ENCODE measurements at places on chromosomes 7 and 10. TPM values are rescaled to one million over a fixed set of nuclear protein-coding genes. Genes with fewer than 3 reads are reported as not detected.

DNA sequence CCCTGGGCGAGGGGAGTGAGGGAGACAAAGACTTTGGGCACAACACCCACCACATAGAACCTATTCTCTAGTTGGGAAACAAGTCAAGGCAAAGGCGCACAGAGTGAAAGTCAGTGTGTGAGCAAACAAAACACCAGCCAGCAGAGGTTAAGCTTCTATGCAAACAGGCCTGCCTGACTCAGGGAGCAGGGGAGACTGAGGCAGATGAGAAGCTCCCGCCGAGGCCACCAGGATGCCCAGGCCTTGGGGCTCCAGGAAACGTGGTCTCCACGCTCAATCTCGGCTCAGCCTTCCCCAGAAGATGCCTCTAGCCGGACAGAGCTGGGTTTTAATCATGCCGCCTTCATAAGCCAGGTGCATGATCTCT is 74.1 kb upstream of the KCNMA1 start:
- ATAC-seq: no peak

Gene FOXI2
- total RNA-seq: 0.13 TPM

DNA sequence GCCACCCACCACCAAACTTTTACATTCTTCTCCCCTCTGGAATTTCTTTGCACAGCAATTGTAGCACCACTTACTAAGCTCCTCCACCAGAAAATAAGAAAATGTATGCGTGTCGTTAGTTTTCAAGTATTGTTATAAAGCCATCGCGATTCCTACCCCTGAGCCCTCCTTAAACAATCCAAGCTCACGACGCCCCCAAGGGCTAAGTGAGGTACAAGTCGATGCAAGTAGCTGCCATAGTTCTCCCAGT is 1.3 kb downstream of the FRAT2 start:
- ATAC-seq: no peak

Gene APBB1IP
- total RNA-seq: 6.9 TPM

Gene BZW2
- 76.2 TPM for total RNA-seq

GRCh38 chr7:2621948-2622640 is 9.7 kb upstream of the TTYH3 start:
- ATAC-seq: no peak

GRCh38 chr7:135117096-135117495 is 30.8 kb upstream of the TMEM140 start:
- ATAC-seq: no peak

Gene CLRN3
- not detected for total RNA-seq

Gene TMEM213
- not detected for total RNA-seq

GRCh38 chr10:78474743-78475142 is 441.1 kb downstream of the RPS24 start:
- ATAC-seq: no peak

DNA sequence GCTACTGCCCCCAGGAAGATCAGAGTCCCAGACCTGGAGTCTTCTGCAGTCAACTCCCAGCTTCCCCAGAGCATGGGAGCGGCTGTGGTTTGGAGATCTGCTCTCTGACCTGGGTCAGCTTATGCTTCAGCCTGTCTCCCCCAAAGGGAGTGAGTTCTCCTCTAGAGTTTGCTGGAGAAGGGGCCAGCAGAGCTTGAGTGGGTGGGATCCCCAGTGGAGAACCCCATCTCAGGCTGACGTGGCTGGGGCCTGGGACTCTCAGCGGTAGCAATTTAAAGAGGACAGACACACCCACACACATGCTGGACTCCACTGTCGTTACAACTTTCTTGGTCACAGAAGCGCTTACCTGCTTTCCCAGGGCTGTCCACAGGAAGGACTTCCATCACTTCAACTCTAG is 6.3 kb downstream of the UNC5B start:
- no peak for ATAC-seq

GRCh38 chr10:33882996-33883395 is 548.5 kb upstream of the NRP1 start:
- ATAC-seq: no peak

Gene UBN2
- 18.5 TPM for total RNA-seq

- no peak for ATAC-seq
Measured at GRCh38 chr7:117896339-117896738, 23.1 kb upstream of the CTTNBP2 start.

Gene POU6F2
- total RNA-seq: not detected

GRCh38 chr7:28986028-28986764 is 28.1 kb upstream of the TRIL start:
- no peak for ATAC-seq

DNA sequence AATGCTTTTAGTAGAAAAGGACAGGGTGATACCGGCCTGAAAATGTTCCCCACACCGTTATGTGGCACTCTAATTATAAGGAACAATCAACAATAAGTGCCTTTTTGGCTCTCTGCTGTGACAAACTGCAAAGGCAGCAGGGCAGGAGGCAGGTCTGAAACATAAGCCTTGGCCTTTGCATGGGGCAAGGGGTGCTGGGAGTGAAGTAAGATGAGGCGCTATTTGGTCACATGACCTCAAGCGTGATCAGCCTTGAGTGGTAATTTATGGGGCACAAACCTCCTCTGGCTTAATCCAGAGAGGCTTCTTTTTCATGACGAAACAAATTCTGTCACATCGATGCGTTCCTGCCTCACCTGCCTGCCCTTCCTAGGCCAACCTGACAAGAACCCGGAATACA is 202.7 kb downstream of the TAX1BP1 start:
- ATAC-seq: no peak

GRCh38 chr10:64075604-64076003 is 554.4 kb downstream of the REEP3 start:
- ATAC-seq: no peak

GRCh38 chr7:116447436-116447835 is 52.1 kb upstream of the CAV2 start:
- no peak for ATAC-seq

DNA sequence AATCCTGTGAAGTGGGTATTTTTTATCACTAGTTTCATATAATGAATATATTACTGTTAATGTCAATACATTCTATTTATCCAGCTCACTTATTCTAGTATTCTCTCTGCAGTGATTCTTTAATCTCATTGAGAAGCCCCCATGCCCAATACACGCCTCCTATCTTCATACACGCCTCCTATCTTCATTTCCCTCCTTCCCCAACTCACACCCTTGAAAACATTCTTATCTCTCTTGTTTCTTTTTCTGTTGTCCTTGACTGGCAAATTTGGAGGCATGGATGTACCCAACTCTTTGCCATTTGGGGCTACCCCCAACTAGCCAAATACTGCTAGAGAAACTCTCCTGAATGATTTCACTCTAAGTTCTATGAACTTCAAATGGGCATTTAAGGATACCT is 40.5 kb downstream of the ST8SIA6 start:
- ATAC-seq: no peak

- no peak for ATAC-seq
Measured at GRCh38 chr10:48774416-48775205, 89.9 kb downstream of the WDFY4 start.

Gene LDB3
- total RNA-seq: 15.5 TPM

DNA sequence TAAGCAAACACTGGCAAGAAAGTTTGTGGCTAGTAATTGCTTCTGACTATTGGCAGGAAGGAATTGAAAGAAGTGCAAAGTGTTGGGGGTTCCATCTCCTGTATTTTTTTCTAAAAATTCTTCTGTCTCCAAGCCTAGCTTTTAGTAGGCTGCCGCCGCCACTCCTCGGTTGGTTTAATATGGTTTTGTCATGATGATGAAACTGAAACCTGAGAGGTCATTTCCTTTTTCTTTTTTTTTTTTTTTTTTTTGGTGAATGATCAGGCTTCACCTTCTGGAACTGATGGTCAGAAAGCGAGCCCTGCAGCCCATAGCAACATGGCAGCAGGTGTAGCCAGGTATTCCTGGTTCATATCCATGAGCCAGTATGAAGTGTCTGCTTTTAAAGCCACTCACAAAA is 75.3 kb upstream of the AGBL3 start:
- no peak for ATAC-seq

DNA sequence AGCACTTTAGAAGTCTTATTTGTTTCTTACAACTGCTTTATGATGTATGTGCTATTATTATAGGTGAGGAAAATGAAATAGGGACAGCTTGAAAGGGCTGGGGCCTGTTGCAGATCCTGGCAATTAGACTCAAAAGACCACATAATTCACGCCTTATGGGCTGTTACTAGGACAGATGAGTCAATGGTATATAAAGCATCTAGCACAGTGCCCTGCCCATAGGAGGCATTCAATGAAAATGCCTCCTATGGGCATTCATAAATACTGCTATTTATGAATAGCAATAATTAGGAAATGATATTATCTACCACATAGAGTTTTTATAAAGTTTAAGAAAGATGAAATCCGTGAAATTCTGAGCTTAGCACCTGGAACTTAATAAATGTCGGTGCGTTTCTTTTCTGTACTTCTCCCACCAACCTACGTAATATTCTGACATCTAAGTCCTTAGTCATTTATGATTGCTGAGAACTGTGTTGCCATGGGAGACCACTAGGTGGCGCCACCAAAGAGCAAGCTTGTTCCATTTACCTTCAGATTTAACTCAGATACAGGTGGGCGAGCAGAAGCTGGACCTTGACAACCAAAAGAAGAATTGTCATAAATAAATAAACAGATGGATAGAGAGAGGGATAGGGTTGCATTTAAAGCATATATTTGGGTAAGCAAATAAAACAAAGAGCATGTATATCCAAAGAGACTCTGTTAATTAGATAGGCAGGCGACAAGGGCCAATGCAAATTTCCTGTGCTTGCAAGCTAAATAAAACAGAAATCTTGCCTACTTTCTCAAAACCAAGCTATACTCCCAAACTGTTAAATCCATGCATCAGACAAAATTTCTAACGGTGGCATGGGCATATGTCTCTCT is 699.9 kb downstream of the INHBA start:
- ATAC-seq: no peak

Gene OR2A5
- total RNA-seq: not detected

Gene CCDC172
- not detected for total RNA-seq

- no peak for ATAC-seq
Measured at GRCh38 chr7:27064159-27064558, 31.6 kb downstream of the HOXA1 start.

DNA sequence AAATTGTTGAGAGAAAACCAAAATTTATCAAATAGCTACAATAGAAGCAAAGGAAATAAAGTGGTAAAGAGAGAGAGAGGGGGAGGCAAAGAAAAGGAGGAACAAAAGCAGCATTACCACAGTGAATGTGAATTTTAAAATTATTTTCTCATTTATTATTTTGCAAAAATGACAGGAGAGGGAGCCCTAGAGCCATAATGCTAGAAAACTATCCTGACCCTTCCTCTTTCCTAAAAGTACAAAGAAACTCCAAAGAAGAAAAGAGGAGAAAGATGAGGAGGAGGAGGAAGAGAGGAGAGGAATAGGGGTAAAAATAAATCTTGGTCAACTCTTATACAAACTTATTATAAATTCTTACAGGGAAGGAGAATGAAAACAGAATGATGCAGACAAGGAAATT is 921.5 kb downstream of the NRG3 start:
- ATAC-seq: no peak

- no peak for ATAC-seq
Measured at GRCh38 chr7:151045967-151046366, 2.4 kb upstream of the ASIC3 start.

Gene RADIL
- total RNA-seq: 4.4 TPM

Gene ZNF467
- 15.4 TPM for total RNA-seq

DNA sequence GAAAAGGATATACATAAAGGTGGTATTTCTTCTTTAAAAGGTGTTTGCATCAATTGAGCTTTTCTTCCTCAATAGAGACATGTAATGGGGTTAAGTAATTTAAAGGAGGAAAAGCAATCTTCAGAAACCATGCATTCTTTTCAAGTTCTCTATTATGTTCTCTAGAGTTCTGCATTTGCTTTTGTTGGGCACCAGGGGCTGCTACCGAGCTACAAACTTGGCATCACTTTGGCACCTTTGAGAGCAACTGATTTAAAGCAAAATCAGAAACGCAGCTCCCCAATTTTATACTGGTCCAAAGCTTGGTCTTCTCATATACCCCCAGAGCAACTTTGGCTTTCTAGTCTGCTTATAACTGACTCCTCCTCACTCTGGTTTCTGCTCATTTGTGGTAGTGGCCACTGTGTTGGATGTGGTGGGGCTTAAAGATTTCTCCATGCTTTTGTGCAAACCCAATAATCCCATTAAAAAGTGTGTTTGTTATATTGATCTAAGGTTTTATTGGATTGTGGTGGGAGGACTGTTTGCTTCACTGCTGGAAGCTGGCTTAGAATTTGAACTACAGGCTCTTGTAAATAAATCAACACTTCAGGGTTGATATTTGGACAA is 712.1 kb downstream of the PHTF2 start:
- ATAC-seq: no peak

DNA sequence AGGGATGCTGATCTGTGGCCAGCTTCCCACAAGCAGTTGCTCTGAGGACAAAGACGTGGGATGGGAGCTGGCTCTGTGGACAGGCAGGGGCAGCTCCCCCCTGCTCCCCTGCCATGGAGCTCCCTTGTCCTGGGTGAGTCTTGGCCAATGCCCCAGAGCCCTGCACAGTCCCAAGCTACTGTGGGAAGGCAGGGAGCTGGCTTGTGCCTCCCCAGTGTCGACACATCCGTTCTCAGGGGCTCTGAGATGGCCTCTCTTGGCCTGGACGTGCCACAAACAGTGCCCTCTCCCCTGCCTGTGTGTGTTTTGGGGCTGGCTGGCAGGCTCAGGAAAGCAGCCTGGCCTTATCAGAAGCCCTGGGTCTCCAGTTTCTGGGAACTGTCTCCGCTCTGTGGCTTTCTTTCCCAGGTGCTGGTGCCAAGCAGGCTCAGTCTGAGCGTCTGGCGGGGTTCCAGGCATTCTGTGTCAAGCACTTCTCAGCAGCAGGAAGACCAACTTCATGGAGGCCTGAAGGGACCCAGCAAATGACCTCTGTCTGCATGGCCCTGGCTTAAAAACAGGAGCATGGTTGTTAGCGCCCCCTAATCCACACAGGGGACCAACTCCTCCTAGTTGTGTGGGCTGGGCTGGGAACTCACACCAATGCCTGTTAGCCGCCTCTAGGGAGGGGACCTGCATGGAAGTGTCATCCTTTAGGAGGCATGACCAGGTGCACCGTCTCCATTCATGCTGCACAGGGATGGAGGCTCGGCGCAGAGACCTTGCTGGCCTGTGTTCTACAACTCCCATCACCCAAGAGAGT is 375.2 kb downstream of the RPS24 start:
- ATAC-seq: peak; percentile 48

Gene DGKB
- total RNA-seq: 19.9 TPM

- ATAC-seq: no peak
Measured at GRCh38 chr10:7343040-7343439, 67.8 kb downstream of the SFMBT2 start.

GRCh38 chr10:57959318-57960006 is 308.2 kb downstream of the IPMK start:
- no peak for ATAC-seq

Gene IFIT1B
- total RNA-seq: not detected

DNA sequence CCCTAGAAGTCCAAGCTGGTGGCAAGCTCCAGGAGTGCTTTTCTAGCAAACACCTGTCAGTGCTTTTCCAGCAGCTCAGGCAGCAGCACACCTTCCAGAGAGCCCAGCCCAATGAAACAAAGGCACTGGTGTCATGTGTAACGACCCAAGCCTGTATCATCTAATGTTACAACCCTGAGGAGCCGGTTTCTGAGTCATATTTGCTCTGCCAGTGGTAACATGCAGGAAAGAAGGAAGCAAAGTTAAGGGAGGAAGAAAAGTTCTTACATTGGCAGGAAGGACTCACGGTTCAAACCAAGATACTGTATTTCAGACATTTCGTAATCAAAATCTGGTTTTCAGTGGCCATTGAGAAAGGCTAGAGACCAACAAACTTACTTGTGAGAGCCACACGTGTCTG is at the start of gene ANKRD22:
ANKRD22 (minus strand) TSS at position 139 of the 400 bp plus-strand sequence. CDS start 237 bp downstream, outside the sequence.
- ATAC-seq: no peak

- ATAC-seq: no peak
Measured at GRCh38 chr7:16744518-16745250, 8.9 kb upstream of the TSPAN13 start.

GRCh38 chr7:105178177-105178576 is 164.2 kb downstream of the KMT2E start:
- ATAC-seq: no peak

Data from gastroesophageal sphincter (tissue), 4 donors.